GM04504 (cell line): ENCODE measurements at places on chromosomes 1 and 21.

- DNase-seq: no peak
These were observed 115.7 kb downstream of the MATN1 start for GRCh38 chr1:30607723-30608122.

DNA sequence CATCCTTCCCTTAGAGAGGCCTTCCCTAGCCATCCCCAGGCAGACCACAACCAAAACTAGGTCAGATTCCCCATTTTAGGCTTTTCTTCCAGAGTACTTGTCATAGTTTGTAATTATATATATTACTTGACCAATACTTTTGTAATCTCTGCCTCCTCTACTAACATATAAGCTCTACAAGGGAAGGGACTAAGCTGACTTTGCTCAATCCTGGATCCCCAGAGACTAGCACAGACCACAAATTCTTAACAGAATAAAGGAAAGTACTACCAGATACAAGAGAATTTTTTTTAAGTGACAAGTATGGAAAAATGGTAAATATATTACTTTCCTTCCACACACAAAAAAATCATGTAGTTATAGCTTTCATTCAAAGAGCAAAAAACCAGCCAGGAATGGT is 2.0 kb downstream of the ZMYM6 start:
- no peak for DNase-seq

GRCh38 chr21:39022863-39023693 is 160.2 kb downstream of the PSMG1 start:
- no peak for DNase-seq

- no peak for DNase-seq
These were observed 3.6 kb downstream of the OTUD7B start for GRCh38 chr1:150006881-150007421.

DNA sequence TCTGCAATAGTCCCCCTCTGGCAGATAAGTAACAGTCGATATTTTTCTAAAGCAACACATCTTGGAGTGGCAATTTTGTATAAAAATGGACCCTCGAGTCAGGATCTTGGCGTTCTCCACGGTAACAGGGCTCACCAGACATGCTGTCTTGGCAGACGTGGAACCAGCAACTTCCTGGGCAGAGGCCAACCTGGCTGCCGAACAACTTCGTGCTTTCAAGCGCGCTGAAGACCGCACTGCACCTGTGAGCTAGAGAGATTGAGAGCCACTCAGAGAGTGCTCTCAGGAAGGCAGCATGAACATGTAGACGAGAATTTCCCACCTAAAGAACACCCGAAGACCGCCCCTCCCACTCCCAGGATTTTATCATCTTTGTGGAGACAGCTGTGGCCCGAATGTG is 7.3 kb downstream of the C1orf174 start:
- DNase-seq: no peak

GRCh38 chr1:42000766-42001165 is 82.0 kb upstream of the HIVEP3 start:
- no peak for DNase-seq
